Stimulated activated CD8-positive, alpha-beta memory T cell treated with anti-CD3 and anti-CD28 coated beads, Interleukin-2, amount 100 ng/mL, for 48 hours (primary cell): ENCODE measurements at places on chromosomes 6 and 20.

DNA sequence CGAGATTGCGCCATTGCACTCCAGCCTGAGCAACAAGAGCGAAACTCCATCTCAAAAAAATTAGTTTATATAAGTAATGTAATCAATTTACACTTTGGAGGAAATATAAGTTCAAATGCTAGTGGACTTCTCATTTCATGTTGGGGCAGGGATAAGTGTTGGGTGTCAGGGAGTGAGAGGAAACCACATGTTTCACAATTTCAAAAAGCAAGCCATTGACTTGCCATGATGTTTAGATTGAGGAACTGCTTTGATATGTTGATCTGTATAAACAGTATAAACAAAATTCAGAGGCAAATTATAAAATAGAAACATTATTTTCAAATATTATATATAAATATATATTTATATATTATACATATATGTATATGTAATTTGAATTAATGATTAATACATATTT is 42.7 kb downstream of the FILIP1 start:
- no peak for DNase-seq

- no peak for DNase-seq
Measured at GRCh38 chr6:121614115-121614514, 178.7 kb downstream of the GJA1 start.

DNA sequence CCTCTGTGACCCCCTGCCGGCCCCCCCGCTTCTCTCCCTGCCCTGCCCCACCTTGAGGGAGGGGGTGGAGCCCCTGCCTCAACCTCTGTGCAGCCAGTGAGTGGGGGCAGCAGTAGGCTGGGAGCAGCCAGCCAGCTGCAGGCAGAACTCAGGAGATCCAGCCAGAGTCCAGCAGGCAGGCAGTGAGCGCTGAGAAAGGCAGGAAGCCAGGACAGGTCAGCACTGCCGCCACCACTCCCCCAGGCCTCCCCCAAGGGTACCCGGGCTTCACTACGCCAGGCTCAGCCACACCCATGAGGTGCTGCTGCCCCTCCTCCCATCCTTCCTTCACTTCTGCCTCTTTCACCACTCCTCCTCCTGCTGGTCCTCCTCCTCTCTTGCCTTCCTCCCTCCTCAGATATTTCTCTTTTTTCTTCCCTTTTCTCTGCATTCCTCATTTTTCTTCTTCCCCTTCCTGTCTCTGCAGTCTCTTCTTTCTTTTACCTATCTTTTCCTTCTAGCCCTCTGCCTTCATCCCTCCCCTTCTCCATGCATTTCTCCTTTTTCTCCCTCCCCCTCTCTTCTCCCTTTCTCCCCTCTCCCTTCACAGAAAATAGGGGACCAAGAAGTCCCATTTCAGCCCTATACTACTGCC is 11.5 kb downstream of the TMEM63B start:
- DNase-seq, result no peak

DNA sequence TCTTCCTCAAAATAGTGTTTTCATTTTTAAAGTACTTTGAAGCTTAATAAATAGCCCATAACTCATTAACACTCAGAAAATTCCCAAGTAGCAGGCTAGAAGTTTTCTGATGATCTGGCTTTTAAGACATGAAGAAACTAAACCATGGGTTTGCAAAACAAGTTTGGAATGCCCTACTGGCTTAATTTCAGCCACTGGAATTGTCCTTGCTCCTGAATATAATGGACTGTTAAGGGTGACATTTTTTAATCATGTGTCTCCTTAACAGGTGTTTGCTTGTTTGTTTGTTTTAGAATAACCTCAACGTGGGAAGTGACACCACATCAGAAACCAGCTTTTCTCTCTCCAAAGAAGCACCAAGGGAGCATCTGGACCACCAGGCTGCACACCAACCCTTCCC is 49.1 kb downstream of the ISM1 start:
- no peak for DNase-seq
